T-helper 17 cell (primary cell): ENCODE measurements at places on chromosomes 16 and 17. TPM values are rescaled to one million over a fixed set of nuclear protein-coding genes. Genes with fewer than 3 reads are reported as not detected.

TSR3 gene
- total RNA-seq: 24.4 TPM

TPSB2 gene
- total RNA-seq: not detected

CCL4L2 gene
- total RNA-seq: 1.6 TPM

MSRB1 gene
- 4.9 TPM for total RNA-seq

NPIPB13 gene
- 30.3 TPM for total RNA-seq

USH1G gene
- total RNA-seq: not detected

CDH1 gene
- total RNA-seq: 0.44 TPM

DNA sequence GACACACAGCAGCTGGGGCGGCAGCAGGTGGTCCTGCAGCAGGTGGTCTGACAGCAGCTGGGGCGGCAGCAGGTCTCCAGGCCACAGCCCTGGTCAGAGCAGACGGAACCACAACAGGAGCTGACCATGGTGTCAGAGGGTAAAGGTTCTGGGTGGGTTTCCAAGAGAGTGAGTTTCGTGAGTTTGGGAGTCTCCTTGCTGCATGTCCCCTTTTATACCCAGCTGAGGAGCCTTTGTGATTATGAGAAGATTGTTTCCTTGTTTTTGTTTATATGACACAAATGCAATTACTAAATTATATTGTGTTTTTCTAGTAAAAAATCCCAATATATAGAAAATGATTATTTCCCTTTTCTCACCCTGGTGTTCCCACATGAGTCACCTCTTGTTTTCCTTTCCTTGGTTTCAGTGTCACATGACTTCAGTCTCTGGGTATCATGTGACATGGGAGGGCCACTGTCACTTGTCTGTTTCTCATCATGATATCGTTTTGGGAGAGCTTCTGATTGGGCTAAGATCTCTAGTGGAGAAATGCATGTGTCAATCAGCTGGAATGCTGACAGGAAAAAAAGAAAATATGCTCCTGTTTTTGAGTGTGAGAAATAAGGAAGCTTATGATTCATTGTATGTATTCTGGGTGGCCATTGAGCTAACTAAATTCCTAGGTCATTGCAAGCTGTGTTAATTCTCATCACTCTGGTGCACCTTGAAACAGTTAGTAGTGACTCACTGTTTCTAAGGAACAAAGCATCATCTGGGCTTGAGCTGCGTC is at the start of gene KRTAP4-6:
TSS of gene KRTAP4-6 (minus strand) at position 185 of the 772 bp plus-strand sequence. CDS start at position 128, 57 bp downstream.
- DNase-seq: no peak

DNA sequence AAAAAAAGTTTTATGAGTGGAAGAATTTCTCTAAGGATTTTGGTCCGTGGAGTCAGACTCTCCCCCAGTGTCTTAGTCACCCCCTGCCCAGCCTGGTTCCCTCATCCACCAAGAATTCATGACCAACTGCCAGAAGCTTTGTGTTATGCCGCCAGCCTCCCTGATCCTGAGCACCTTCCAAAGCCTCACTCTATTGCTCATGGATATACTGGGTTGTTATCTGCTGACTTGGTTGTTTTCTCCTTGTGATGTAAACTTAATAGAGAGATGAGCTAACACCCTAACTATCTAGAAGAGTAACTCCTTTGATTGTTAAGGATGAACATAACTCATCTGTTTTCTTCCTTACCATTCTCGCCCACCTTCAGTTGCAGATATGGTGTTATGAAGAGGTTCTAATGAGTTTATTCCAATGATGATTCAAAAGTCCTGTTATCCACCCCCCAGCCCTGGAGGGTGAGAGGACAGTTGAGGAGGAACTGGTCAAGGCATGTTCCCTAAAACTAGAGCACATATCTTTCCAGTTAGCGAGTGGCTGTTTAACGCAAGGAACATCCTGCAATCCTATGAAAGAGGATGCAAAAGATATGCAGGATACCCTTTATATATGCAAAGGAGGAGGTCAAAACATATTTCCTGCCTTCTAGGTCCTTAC is 1.5 kb upstream of the PSMD3 start:
- no peak for DNase-seq

GRCh38 chr17:64219571-64219970 is 43.5 kb downstream of the TEX2 start:
- no peak for DNase-seq

- DNase-seq: no peak
Measured at GRCh38 chr16:85481206-85481605, 131.9 kb upstream of the GSE1 start.

DNA sequence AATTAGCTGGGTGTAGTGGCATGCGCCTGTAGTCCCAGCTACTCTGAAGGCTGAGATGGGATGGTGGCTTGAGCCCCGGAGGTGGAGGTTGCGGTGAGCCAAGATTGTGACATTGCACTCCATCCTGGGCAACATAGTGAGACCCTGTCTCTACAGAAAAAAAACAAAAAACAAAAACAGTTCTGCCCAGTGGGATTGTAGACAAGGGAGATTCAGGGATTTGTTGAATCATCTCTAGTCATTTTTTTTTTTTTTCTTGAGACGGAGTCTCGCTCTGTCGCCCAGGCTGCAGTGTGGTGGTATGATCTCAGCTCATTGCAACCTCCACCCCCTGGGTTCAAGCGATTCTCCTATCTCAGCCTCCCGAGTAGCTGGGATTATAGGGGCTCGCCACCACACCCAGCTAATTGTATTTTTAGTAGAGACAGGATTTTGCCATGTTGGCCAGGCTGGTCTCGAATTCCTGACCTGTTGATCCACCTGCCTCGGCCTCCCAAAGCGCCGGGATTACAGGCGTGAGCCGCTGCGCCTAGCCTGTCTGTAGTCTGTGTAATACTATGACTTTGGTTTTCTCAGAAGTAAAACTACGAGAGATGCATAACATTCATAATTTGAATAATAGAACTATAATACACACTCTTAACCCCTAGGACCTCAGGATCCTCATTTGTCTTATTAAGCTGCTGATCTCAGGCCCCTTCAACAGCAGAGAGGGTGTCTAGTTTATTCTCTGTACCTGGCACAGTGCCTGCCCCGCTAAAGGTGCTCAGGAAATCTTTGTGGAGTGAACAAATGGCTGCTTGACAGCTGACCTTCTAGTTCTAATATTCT is 1.4 kb downstream of the TEN1 start:
- no peak for DNase-seq

DNA sequence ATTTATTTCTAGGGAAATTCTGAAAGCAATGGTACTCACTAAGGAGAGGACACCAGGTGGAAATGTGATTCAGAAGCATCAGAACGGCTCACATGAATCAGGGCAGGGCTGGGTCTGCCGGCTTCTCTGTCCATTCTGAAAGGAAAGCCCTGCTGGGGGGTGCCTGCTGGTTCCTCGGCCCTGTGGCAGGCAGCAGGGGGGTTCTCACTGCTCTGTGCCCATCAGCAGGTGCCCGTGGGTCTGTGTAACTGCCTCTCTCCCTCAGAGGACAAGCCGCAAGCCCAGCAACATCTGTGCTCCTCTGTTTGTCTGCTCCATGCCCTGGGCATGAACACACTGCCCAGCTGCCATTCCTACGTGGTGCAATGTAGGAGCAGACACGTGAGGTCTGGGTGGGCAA is 74.9 kb upstream of the ZNF423 start:
- DNase-seq: no peak

GRCh38 chr16:10314811-10315210 is 71.0 kb upstream of the ATF7IP2 start:
- no peak for DNase-seq

- DNase-seq: no peak
Measured at GRCh38 chr16:28279006-28279405, 13.3 kb upstream of the SBK1 start.
